ENCODE measurements at places on chromosomes 6 and 20. TPM values are rescaled to one million over a fixed set of nuclear protein-coding genes. Genes with fewer than 3 reads are reported as not detected.

GRCh38 chr20:64115171-64115911, 8.0 kb upstream of the NPBWR2 start:
- no peak for DNase-seq

DNA sequence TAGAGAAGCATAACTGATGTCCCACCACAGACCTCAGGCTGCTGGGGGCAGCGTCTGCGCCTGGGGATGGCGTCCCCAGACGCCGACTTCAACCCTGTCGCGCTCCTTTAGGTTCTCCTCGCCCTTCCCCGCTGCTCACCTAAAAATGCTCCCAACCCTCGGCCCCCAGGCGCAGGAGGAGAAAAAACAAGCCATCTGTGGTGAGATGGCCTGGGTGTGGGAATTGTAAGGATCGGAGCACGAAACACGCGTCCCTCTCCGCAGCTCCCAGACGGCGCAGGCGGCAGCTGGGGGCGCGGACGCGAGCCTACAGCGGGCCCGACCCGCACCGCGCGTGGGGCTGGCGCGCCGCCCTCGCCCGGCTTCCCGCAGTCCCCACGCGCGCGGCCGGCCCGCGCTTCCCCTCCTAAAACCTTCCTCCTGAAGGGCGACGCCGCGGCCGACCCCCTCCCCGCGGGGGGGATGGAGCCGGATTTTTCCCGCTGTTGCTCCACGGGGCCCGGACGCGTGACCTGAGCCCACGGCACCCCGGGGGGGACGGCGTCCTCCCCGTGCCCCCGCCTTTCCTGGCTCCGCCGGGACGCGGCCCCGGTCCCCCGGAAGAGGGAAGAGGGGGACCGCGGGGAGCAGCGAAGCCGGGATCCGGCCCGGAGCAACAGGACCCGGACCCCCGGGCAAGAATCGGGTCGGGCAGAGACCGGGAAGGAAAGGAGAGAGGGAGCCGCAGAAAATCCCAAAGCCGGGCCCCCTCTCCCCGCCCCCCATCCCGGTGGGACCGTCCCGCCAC, 611 bp downstream of the EPB41L2 start:
- no peak for DNase-seq

DNA sequence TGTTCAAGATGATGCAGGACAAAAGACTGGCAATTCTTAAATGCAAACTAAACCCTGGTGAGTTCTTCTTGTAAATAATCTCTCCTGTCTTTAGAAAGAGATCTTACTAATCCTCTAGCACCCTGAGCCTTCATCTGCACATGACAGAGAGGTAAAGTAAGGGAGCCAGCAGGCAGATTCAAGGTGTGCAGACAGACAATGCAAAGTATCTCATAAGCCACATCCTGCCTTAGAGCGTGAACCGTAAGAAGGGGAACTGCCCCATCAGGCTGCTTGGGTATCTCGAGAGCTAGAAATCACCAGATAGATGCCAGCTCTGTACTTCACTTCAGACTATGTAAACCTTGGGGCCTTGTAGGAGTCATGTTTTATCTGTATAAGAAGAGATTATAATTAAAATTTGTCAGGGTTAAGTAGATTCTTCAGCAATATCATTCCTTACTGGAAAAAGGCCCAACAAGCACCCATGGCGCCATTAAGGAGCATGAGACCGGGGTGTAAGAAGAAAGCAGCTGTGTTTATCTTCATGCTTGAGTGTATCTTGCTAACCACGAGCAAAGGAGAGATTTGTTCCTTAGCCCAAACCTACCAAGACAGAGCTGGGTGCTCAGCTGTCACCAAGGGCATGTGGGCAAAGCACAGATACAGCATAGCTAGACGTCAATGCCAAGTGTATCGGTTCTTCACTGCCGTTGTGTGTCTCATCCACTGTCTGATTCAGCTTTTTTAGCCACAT, 24.4 kb downstream of the CNR1 start:
- no peak for DNase-seq

- peak; percentile 49 for DNase-seq
These were observed 9.8 kb downstream of the ZBP1 start for GRCh38 chr20:57610261-57610952.

DNA sequence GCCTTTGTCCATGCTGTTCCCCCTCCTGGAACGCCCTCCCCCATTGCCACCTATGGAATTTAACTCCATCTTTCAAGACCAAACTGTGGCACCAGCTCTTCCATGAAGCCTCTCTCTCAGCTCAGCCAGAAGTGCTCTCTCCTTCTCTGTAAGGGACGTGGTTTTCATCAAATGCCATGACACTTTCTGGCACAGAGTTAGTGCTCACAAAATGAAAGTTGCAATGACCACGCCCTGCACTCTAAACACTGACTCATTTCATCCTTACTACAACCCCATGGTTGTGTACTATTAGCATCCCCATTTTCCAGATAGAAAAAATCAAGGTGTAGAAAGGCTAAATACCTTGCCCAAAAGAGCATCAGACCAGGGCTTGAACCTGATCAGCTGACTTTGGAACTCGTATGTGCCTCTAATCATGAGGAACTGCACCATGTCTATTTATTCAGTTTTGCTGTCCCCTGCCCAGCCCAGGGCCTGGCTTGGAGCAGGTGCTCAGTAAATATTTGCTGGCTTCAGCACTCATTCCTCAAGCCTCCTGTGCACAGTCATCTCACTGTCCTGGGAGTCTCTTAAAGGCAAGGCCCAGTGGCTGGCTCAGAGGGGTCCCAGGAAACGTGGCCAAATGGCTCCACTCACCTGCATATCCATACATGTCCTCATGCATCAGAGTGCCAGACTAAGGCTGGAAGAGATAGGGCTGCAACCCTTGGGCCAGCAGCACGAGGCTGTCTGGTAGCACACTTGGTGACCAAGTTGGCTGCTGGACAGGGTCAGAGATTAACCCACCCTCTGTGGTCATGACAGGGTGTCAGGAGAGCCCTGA, 77.9 kb downstream of the MRPL14 start:
- no peak for DNase-seq

- DNase-seq: no peak
These were observed 50.4 kb downstream of the RIN2 start for GRCh38 chr20:19808498-19808897.

GRCh38 chr20:54468082-54468481, 7.3 kb upstream of the DOK5 start:
- no peak for DNase-seq

GRCh38 chr6:170152124-170152926, 138.6 kb downstream of the DLL1 start:
- no peak for DNase-seq

GRCh38 chr20:60715172-60715571, 536.9 kb upstream of the CDH4 start:
- no peak for DNase-seq

- no peak for DNase-seq
These were observed 23.2 kb downstream of the TRERF1 start for GRCh38 chr6:42428326-42429041.

DNA sequence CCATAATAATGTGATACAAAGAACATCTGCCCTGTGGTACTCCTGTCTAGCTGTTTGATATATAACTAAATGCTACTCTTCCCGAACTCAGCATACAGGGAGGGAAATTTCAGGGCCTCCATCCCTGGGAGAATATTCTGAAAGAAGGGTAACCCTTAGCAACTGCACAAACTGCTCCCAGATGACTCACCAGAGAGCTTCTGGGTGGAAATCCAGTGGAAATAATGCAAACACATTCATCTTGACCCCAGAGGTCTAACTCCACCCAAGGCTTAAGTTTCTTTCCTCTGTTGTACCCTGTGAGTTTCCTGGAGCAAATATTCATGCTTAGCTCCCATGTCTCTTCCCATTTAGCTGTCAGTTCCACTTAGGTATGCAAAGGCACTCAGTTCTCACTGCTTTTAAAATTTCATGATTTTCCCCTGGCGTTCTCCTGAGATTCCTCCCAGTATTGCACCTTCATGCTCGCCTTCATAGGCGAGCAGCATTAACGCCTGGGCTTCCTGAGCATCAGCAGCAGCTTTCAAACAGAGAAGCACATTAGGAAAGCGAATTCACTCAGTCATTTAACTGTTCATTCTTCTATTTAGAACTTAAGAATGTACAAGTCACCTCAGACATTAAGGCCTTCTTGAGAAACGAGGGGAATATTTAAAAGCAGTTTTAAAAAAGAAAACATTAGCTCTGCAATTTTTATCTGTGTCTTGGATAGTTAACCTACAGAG, 43.8 kb upstream of the LAMA4 start:
- DNase-seq: no peak

DNA sequence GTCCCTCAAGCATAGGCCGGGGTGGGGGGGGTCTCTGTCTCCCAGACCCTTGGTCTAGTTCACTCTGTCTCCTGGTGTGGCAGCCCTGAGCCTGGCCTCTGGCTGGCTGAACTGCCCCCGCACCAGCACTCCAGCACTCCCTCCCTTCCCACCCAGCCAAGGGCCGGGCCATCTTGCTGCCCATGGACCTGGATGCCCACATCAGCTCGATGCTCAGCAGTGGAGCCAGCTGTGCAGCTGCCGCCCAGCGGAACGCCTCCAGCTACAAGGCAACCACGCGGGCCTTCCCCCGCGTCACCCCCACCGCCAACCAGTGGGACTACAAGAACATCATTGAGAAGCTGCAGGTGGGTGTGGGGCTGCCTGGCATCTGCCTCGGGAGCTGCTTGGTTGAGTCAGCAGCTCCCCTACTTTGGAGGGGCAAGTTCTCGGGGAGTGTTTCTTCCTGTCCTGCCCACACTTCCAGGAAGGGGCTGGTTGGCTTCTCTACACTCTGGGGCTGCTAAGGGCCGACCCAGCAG, 28.4 kb downstream of the UQCC2 start:
- no peak for DNase-seq

- DNase-seq: peak; percentile 60
These were observed 7.2 kb downstream of the GCNT2 start for GRCh38 chr6:10528158-10528981.

GRCh38 chr6:706146-706545, 13.2 kb upstream of the EXOC2 start:
- DNase-seq: no peak

DNA sequence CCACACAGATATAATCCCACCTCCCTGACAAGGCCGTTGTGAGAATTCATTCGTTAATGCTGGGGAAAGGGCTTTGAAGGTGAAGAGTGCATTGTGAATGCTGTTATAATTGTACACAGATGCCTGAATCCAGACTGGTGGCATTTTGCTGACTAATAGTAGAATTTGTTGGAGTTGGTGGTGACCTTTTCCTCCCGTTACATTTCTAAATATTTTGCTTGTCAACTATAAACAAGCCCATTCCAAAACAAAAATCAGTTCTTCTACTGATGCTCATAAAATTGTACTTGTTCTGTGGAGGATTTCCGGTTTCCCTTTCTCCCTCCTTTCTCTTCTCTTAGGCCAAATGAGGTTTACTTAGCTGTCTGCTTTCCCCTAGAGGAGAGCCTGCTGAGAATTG, 253.1 kb upstream of the SUPT3H start:
- no peak for DNase-seq

- DNase-seq: no peak
These were observed 987 bp downstream of the TMEM181 start for GRCh38 chr6:158560836-158561320.

GRCh38 chr6:52361414-52361944, 472 bp upstream of the PAQR8 start:
- DNase-seq: no peak

- DNase-seq: no peak
These were observed 764.0 kb upstream of the CITED2 start for GRCh38 chr6:140138311-140139010.

- DNase-seq: no peak
These were observed 36.1 kb downstream of the NUS1 start for GRCh38 chr6:117711369-117711768.

The MUC21 gene
- not detected for total RNA-seq

The EYA4 gene
- not detected for total RNA-seq

The DYNLRB1 gene
- total RNA-seq: 82.9 TPM

The CCN2 gene
- not detected for total RNA-seq

The ACTL10 gene
- total RNA-seq: 2.4 TPM

The HLA-DQB1 gene
- not detected for total RNA-seq

The POM121L2 gene
- not detected for total RNA-seq

The ULBP2 gene
- 0.66 TPM for total RNA-seq

The CLDN20 gene
- total RNA-seq: not detected

The LTB gene
- 89.3 TPM for total RNA-seq

The PRIM2 gene
- 67.6 TPM for total RNA-seq

All from activated naive CD4-positive, alpha-beta T cell treated with anti-CD3 and anti-CD28 coated beads, Interleukin-2, amount 50 U/mL, for 72 hours (primary cell).